DND-41 (cell line): ENCODE measurements at places on chromosomes 16 and 17.

DNA sequence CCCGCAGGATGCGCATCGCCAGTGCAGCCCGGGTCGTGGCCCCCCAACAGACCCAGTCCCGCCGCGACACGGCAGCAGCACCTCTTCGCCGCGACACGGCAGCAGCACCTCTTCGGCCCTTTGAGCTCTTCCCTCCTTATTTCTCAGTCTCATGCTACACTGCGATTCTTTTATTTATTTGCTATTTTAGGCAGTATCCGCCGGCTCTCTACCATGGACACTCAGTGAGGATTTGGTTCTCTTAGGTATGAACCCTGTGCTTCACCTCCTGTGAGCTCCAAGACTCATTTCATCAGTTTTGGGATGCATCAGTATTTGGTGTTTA, 8.3 kb upstream of the MAP2K3 start:
- H3K27ac ChIP-seq: no peak overlapping the region
- H3K4me1 ChIP-seq: peaks cover 31% of the 10 kb centered on the region
- no peaks in the 10 kb centered on the region for H3K36me3 ChIP-seq
- no peaks in the 10 kb centered on the region for H3K27me3 ChIP-seq
- no peak for DNase-seq

GRCh38 chr16:66511602-66512271, 38.2 kb downstream of the TK2 start:
- peaks cover 15% of the 10 kb centered on the region for H3K4me1 ChIP-seq
- no peak overlapping the region for H3K27ac ChIP-seq
- H3K4me3 ChIP-seq: no peak overlapping the region
- no peaks in the 10 kb centered on the region for H3K27me3 ChIP-seq
- H3K36me3 ChIP-seq: peaks cover 18% of the 10 kb centered on the region
- no peak for DNase-seq

DNA sequence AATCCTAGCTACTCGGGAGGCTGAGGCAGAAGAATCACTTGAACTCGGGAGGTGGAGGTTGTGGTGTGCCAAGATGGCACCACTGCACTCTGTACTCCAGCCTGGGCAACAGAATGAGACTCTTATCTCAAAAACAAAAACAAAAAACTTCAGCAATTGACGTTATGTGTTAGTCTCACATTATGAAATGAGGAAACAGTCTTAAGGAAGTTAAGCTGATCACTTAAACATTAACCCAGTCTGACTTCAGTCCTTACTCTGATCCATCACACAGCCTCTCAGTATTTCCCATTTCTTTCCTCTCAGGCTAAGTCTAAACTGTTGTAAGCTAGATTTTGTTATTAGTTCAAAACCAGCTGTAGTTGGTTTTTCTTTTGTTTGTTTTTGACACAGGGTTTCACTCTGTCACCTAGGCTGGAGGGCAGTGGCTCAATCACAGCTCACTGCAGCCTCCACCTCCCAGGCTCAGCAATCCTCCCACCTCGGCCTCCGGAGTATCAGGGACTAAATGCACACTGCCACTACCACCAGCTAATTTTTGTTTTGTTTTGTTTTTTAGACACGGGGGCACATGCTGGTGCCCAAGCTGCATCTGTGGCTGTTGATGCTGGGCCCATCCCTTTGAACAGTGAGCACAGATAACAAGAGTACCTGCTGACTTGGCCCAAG, 6.3 kb downstream of the JPT1 start:
- peaks cover 66% of the 10 kb centered on the region for H3K36me3 ChIP-seq
- no peak overlapping the region for H3K4me3 ChIP-seq
- no peak for DNase-seq

DNA sequence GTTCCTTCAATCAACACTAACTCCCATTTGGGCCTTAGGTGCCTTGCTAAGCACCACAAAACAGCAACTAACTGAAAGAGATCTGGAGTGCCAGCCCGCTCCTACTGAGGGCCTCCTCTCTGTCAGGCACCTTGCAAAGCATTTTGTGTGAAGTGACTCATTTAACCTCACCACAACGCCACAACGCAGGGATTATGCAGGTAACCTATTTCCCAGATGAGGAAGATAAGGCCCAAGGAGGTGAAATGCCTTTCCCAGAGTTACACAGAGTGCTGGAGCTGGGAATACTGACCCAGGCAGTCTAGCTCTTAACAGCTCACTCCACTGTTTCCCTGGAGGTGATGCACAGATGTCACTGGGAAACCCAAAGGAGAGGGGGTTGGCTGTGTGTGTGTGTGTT, 32.8 kb downstream of the DRC3 start:
- peaks cover 25% of the 10 kb centered on the region for H3K36me3 ChIP-seq
- no peak overlapping the region for H3K27ac ChIP-seq
- no peaks in the 10 kb centered on the region for H3K27me3 ChIP-seq
- no peaks in the 10 kb centered on the region for H3K4me1 ChIP-seq
- no peak for DNase-seq

DNA sequence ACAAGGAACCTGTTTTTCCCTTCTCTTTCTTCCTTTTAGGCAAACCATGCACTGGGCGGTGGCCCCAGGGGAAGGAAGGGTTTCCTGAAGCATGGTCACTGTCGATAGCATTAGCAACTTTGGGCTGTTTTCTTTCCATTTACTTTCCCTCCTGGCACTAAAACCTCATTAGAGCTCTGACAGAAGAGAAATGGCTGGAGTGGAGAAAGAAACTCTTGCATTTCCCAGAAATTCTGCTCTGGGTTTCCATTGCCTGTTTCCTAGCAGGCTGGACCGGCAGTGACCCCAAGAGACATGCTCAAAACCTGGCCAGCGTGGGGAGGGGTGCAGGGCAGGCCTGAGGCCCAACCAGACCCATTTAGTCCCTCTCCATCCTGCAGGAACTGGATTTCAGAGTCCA, 230.7 kb upstream of the CCL2 start:
- H3K36me3 ChIP-seq: no peaks in the 10 kb centered on the region
- no peak overlapping the region for H3K4me3 ChIP-seq
- H3K4me1 ChIP-seq: no peaks in the 10 kb centered on the region
- no peak for DNase-seq

GRCh38 chr17:79933863-79934652, 94.8 kb upstream of the CBX4 start:
- no peaks in the 10 kb centered on the region for H3K36me3 ChIP-seq
- H3K27me3 ChIP-seq: no peaks in the 10 kb centered on the region
- H3K27ac ChIP-seq: 0 out of 2 replicates have a peak overlapping the region, but pooled peaks have one; percentile 15
- DNase-seq: peak; percentile 72

- H3K36me3 ChIP-seq: peaks cover 95% of the 10 kb centered on the region
- no peak overlapping the region for H3K27ac ChIP-seq
- H3K4me1 ChIP-seq: no peaks in the 10 kb centered on the region
- no peaks in the 10 kb centered on the region for H3K27me3 ChIP-seq
- no peak for DNase-seq
Measured at GRCh38 chr17:78399028-78399692, 20.7 kb downstream of the PGS1 start.

DNA sequence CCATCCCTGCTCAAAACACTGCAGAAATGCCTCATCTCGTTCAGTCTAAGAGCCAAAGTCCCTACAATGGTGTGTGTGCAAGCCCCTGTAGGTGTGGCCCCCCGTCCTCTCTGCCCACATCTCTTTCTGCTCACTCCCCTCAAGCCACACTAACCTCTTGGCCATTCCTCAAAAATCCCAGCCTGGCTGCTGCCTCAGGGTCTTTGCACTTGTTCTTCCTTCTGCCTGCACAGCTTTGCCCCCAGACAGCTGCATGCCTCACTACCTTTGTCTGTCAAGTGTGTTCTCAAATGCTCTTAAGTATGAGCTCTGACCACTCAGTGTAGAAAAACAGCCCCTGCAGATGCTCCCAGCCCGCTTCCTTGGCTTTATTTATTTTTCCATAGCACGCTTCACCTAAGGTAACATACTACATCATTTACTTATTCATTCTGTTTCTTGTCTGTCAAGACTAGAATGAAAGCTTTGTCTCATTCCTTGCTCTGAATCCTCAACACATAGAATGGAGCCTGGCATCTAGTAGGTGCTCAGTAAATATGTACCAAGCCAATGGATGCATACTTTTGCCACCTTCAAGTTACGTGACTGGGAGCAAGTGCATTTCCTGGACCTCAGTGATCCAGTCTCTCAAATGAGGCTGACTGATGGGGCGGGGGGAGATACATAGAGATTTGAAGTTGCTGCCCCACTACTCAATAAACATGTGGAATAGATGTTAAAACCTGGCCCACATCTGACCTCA, 38.1 kb downstream of the RAI1 start:
- no peaks in the 10 kb centered on the region for H3K27me3 ChIP-seq
- DNase-seq: no peak
- H3K36me3 ChIP-seq: peaks cover 38% of the 10 kb centered on the region
- no peak overlapping the region for H3K4me3 ChIP-seq
- H3K27ac ChIP-seq: 0 out of 2 replicates have a peak overlapping the region, but pooled peaks have one; percentile 28
- H3K4me1 ChIP-seq: no peaks in the 10 kb centered on the region

DNA sequence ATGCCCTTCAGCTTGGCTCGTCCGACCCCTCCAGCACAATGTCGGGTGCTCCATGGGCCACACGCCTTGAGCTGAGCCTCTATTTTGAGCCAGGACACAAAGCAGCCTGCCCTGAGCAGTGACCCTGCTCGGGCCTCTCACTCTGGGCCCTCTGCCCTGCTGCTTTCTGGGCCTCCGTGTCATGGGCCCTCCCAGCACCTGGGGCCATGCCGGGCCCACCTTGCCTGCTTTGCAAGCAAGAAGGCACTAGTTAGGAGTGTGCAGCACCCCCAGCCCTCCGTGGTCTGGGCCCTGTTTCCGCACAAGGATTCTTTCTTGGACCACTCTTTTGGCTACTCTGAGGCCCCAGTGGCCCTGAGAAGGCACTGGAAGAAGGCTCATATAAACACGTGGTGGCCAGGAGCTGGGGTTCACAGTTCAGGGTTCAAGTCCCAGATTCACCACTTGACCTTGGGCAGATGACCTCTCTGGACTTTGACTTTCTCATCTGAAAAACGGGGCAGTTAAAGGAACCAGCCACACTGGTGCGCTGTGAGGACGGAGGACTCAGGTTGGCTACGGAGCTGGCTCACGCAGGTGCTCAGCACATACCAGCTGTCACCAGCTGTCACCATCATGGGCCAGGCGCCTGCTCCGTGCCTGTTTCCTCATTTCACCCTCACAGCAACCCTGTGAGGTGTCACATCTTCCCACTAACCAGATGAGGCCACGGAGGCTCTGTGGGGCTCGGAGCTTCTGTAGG, 166.0 kb upstream of the GSE1 start:
- peak; percentile 75 for DNase-seq
- H3K4me1 ChIP-seq: peaks cover 79% of the 10 kb centered on the region
- H3K27me3 ChIP-seq: no peaks in the 10 kb centered on the region
- peak overlapping the region; percentile 99 for H3K27ac ChIP-seq
- no peak overlapping the region for H3K4me3 ChIP-seq

DNA sequence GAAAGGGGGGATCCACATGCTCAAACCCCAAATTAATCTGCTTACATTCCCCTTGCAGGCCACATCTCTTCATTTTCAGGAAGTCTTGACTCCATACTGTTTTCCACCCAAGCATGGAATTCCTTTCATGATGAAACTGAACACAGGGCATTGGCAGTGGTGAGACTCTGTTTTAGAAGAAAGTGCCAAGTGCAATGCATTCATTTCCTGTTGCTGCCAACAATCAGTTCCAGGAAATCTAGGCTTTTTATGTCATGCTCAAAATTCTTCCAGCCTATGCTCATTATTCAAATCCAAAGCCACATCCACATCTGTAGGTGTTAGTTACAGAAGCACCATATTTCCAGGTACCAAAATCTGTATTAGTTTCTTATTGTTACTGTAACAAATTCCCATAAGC, 4.1 kb downstream of the CCL2 start:
- H3K36me3 ChIP-seq: no peaks in the 10 kb centered on the region
- H3K27me3 ChIP-seq: peaks cover under 1% of the 10 kb centered on the region
- no peak for DNase-seq
- H3K27ac ChIP-seq: no peak overlapping the region
